ENCODE measurements at places on chromosomes 6 and 20.

GRCh38 chr6:82237013-82237412 lies 10.5 kb downstream of the IBTK start:
- no peak for DNase-seq

DNA sequence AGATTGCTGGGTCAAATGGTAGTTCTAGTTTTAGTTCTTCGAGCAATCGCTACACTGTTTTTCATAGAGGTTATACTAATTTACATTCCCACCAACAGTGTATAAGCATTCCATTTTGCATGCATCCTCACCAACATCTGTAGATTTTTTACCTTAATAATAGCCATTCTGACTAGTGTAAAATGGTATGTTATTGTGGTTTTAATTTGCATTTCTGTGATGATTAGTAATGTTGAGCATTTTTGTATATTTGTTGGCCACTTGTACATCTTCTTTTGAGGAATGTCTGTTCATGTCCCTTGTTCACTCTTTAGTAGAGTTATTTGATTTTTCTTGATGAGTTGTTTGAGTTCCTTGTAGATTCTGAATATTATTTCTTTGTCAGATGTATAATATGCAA lies 236.2 kb downstream of the GRM1 start:
- no peak for DNase-seq

DNA sequence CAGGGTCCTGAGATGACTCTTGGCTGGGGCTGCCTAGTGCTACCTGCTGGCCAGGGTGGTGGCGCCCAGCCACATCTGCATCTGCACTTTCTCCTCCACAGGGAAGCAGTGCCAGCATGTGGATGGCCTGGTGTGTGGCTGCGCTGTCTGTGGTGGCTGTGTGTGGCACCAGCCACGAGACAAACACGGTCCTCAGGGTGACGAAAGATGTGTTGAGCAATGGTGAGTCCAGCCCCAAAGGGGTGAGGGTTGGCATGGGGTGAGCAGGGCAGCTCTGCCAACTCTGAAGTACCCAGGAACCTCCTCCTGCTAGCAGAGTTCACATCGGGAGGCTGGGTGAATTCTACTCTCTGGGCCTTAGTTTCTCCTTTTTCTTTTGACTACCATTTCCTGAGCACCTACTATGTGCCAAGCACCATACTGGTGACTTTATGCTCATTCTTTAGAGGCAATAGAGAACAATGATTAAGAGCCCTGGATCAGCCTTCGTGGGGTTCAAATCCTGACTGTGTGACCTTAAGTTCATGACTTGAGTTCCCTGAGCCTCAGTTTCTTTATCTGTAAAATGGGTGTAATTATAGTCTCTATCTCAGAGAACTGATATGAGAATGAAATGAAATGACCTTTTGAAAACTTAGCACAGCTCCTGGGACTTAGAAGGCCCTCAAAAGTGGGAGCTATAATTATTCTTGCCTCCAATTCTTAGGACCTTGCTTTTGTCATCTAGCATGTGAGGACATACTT lies 2.1 kb downstream of the BPIFB4 start:
- DNase-seq: no peak

GRCh38 chr6:52417675-52418111 lies 2.4 kb upstream of the EFHC1 start:
- DNase-seq: no peak

GRCh38 chr6:12138381-12138780 lies 126.3 kb downstream of the HIVEP1 start:
- no peak for DNase-seq

- no peak for DNase-seq
Measured at GRCh38 chr20:56412473-56412790, 372 bp downstream of the CASS4 start.

DNA sequence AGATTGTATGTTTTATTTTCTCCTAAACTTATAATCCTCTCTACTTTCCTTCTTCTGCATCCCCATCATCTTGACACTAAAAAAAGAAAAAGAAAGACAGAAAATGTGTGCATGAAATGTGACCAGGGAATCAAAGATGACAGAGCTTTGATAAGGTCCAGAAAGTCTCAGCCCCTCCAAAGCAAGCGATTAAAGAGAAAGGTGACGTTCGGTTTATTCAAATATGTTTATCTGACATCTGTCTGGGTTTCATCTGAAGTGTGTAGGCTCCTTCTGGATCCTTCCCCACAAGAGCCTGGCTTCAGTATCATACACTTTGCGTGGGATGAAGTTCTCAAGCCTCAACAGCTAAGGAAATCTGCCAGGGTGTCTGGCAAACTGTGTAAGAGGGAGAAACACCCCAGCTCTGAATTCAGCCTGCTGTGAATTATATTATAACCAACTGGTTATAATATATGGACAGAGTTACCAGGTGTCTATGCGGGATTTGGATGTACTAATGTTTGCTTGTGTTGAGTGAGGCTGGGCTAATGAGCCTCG lies 263.0 kb downstream of the ZNF217 start:
- no peak for DNase-seq

- no peak for DNase-seq
Measured at GRCh38 chr20:51899674-51900073, 97.4 kb upstream of the SALL4 start.

GRCh38 chr6:11714798-11715285 lies 63.8 kb downstream of the ADTRP start:
- no peak for DNase-seq

DNA sequence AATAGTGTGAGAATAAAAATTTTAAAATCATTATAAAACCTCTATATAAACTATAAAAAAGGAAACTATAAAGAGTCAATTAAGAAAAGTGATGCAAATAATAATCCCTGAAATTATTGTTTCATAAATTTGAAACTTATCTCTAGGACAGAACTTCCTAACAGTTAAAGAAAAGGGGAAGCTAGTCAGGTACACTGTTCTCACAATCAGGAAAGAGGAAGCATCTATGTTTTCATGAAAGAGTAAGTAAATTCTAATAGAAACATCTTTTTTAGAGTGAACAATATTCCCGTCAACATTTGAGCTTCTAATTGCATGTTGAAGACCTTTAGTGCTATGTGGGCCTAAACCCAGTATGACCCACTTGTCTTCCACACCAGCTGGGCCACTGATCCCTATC lies 1.2 kb upstream of the ADGRF1 start:
- DNase-seq: no peak

- DNase-seq: no peak
Measured at GRCh38 chr6:53326372-53327016, 22.3 kb downstream of the ELOVL5 start.

- DNase-seq: no peak
Measured at GRCh38 chr6:146981981-146982380, 222.2 kb upstream of the STXBP5 start.

GRCh38 chr6:165049362-165049761 lies 260.0 kb downstream of the C6orf118 start:
- DNase-seq: no peak

DNA sequence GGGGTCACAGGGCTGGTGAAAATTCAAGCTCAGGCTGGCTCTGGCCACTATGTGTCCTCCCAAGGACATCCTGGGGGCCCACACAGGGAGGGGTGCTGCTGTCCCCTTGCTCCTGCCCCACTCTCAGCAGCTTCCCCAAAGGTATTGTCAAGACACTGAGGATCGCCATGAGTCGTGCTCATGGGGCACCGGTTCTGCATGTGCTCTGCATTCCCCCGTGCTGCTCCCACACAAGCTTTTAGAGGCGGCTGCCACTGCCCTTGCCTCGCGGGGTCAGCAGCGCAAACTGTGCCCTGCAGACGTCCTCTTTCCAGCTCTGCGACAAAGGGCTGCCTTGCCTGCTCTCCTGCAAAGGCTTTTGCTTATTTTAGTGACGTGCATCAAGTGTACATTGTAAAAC lies 179.8 kb downstream of the ERMARD start:
- DNase-seq: no peak

DNA sequence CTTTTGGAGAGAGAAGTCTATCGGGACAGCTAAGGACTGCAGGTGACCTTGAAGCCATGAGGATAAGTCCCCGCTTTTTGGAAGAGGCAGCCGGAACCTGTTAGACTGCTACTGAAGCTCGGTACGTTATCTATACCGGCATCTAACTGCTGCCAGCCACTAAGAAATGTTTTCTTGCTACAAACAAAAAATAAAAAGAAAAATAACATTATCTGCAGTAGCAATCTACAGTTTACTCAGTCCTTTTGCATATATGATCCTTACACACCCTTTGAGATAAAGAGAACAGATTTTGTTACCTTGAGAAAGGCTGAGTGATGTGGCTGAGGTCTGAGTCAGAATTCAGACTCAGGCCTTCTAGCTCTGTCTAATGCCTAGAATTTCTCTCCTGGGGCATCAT lies 314.6 kb downstream of the CDH26 start:
- no peak for DNase-seq

DNA sequence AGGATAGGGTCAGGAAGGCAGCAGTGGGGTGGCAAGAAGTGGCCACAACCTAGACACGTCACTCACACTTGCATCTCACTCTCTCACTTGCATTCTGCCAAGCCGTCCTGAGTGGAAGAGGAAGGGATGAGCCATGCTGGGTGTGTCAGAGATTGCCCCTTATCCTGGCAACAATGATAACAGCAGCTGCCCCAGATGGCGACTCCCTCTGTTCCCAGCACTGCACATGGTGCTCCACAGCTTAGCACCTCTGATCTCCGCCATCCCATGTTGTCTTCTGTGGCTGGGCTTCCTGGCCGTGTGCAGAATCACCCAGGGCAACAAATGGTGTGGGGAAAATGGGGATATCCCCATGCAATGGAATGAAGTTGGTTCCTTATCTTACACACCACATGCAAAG lies 11.1 kb downstream of the KCNB1 start:
- DNase-seq: no peak

DNA sequence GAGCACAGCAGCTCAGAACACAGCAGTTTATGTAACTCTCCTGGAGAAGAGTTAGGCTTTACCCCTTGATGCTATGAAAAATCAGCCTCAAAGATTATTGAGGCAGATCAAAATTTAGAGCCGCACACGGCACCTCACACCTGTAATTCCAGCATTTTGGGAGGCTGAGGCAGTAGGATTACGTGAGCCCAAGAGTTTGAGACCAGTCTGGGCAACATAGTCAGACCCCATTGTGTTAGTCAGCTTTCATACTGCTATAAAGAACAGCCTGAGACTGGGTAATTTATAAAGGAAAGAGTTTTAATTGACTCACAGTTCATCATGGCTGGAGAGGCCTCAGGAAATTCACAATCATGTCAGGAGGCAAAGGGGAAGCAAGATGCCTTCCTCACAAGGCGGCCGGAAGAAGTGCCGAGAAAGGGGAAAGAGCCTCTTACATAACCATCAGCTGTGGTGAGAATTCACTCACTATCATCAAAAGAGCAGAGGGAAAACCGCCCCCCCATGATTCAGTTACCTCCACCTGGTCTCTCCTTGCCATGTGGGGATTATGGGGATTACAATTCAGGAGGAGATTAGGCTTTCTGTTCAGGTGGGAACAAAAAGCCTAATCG lies 87.7 kb downstream of the SGK1 start:
- DNase-seq: no peak

GRCh38 chr20:33843854-33844253 lies 32.7 kb downstream of the CHMP4B start:
- DNase-seq: no peak

DNA sequence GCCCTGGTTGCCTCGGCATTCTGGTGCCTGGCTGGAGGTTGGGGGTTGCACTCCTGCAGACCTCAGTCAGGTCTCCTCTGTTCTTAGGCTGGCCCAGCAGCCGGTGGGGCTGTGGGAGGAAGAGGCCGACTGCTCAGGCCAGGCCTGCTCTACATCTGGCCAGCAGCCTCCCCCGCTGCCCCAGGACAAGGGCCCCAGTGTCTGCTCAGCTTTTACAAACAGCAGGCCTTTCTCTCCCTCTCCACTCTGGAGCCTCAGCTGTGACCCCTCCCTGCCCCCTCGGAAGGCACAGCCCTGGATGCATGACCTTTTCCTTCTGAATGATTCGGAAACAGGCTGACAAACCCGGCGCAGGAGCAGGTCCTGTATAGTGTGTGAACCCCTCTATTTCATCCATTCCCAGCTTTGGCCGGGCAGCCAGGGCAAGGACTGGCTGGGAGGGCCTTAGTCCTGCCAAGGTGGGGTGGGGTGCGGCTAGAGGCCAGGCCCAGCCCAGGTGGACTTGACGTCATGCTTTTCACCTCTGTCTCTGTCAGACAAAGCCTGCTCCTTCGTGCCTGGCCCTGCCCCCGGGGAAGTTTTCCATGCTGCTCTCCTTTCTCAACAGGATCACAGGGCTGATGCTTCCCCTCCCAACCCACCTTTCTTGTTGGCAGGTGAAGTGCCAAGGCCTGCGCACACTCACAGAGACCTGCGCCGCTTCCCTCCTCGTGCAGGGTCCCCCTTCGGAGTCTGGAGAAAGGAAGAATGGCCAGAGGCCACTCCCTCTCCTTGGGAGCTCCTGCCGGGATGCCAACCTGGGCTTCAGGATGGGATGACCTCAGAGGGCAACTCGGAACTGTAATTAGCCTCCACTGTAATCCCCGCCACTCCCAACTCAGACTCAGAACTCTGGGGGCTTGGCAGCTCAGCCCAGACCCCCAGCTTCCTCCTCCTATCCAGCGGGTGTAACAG lies 10.1 kb upstream of the ITPR3 start:
- DNase-seq: no peak

GRCh38 chr6:66396145-66396544 lies 689.1 kb upstream of the EYS start:
- no peak for DNase-seq

DNA sequence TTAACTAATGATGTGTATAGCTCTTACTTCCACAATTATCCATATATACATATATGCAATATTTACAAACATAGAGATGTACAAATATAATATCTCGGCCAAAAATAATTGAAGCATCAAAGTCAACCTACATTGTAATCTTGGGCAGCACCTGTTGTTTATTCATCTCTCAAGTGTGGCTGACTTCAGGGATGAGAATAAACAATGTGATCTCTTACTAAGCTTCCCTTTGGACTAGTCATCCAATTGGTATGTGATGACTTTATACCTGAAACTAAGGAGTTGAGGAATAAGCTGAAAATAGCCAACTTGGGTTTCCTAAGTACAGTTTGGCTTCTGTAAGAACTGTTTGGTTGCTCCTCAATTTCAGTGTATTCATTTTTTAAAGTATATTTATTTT lies 256.6 kb downstream of the KHDC1L start:
- no peak for DNase-seq

GRCh38 chr6:169868458-169868857 lies 117.0 kb downstream of the ERMARD start:
- DNase-seq: peak; percentile 28

GRCh38 chr6:24927277-24927955 lies 8.3 kb downstream of the RIPOR2 start:
- DNase-seq: no peak

Measured in stimulated activated CD8-positive, alpha-beta memory T cell treated with anti-CD3 and anti-CD28 coated beads, Interleukin-4, amount 100 ng/mL, for 1 hour (primary cell).